Calu3 (cell line): ENCODE measurements at places on chromosomes 12 and 14.

DNA sequence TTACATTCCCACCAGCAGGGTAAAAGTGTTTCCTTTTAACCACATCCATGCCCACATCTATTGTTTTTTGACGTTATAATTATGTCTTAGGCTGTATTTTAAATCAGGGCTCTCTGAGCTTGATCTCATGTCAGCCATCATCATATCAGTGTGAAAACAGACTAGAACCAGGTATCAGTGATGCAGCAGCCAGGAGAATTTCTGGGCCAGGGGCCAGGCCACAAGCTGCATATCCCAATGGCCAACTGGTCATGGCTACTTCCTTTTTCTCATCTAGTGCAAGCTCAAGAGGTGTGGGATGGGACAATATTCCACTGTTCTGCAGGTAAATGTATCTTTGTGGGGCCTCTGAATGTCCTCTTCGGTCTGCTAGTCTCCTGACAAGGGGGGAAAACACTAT, 125.1 kb downstream of the CRADD start:
- no peak for DNase-seq

- no peak for DNase-seq
Measured at GRCh38 chr14:88616697-88617096, 53.9 kb downstream of the ZC3H14 start.

DNA sequence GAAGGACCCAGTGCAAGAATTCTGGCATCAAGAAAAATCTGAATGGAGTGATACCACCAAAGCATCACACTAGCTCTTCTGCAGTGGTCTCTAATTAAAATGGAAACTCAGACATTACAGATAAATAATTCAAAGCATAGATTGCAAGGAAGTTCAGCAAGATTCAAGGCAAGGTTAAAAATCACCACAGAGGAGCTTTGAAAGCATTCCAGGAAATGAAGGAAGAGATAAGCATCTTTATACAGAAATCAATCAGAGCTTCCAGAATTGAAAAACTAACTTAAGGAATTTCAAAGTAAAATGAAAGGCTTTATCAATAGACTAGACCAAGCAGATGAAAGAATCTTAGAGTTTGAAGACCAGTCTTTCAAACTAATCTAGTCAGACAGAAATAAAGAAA, 20.4 kb upstream of the GLIPR1 start:
- DNase-seq: no peak

GRCh38 chr14:101598159-101598558, 36.9 kb downstream of the DIO3 start:
- DNase-seq: no peak

DNA sequence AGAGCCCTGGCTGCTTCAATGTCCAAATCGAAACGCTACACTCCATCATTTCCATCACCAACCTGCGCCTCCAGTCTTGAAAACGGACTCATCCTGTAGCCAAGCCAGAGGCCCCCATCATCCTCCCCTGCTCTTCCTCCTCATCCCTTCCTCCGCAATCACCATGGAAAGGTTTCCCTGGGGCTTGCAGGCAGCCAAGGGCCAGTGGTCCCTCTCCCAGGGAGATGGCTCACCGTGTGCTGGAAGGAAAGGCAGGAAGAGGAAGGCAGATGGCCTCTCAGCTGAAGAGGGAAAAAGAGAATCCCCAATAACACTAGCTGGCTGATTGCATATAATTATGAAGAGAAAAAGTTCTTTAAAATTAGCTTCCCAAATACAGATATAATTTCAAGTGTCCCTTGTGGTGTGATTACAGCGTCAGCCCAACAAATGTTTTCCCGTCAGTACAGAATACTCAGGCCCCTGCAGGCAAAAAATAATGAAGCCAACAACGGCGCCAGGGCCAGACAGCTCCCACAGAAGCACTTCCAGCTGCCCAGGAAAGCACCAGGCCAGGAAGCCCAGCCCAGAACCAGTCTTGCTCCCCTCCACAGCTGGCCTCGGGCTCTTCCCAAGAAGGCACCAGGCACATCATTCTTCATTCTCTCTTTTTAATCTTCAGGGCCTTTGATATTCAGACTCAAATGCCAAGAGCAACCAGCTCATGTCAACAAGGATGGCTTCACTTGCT, 24.7 kb downstream of the ITPK1 start:
- no peak for DNase-seq

GRCh38 chr12:66268562-66268961, 33.7 kb upstream of the HELB start:
- no peak for DNase-seq

DNA sequence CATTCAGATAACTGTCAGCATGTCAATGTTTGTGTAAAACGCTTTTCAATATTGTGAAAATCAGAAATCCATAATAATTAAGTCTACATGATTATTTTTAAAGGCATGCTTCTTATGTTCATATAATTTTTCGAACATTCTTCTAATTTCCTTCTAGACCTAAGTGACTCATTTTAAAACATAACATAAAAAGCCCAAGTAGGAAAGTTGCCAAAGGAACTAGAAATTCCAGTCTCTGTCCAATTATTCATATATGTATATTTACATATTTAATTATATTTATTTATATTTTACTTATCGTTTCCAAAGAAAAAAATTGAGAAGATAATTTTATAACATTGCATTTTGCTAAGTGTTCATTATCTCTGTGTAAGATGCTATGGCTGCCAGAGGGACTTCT, 110.4 kb downstream of the TMTC1 start:
- DNase-seq: no peak

DNA sequence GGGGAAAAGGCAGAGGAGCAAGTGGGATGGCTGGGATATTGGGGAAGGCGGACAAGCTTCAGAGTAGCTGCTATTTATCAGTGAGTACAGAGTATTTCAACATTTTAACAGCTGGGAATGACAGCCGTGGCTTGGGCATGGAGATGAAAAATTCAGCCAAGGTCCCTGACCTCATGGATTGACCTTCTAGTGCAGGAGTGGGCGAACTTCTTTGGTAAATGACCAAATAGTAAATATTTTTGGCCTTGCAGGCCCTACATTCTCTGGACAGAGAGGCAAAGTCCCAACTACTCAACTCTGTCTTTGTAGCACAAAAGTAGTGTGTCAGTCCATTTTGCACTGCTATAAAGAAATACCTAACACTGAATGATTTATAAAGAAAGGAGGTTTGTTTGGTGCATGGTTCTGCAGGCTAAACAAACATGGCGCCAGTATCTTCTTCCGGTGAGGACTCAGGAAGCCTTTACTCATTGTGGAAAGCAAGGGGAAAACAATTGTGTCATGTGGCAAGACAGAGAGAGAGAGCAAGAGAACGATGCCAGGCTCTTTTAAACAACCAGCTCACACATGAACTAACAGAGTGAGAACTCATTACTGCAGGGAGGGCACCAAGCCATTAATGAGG, 33.6 kb downstream of the TMEM233 start:
- DNase-seq: no peak

GRCh38 chr12:101209319-101210302, at the start of gene SLC5A8:
TSS of gene SLC5A8 (minus strand) at chr12:101210238. CDS start at chr12:101209848, 390 bp downstream.
- peak; percentile 37 for DNase-seq

- no peak for DNase-seq
Measured at GRCh38 chr12:91009319-91009950, 4.7 kb upstream of the EPYC start.

DNA sequence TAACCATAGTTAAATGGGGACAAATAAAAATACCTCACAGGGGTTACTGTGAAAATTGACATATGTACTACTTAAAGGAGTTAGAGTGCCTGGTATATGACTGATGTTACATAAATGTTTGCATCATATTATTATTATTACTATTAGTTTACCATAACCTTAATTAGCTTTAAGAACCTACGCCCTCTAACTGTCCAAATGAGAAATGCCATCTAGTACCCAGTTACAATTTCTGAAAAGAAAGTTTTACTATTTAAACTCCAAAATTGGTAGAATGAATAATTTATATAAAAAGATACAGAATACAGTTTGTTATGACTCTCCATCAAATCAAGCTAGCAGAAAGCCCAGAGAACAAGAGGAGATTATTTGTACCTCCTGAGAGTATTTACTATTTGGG, 42.3 kb downstream of the EML5 start:
- DNase-seq: no peak

DNA sequence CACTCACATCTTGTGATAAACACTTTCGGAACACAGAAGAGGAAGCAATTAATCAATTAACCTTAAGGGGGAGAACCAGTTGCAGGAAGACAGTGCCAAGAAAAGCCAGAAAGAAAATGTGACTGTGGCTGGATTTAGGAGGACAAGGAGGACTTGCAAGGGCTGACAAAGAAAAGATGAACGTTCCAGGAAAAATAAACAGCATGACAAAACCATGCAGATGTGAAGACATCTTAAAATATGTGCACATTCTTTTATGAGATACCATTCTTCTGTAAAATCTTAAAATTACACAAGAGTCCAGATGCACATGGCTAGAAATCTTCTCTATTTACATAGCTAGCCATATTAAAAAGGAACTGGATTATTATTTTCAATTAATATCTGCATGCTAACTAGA, 33.4 kb downstream of the KITLG start:
- no peak for DNase-seq

DNA sequence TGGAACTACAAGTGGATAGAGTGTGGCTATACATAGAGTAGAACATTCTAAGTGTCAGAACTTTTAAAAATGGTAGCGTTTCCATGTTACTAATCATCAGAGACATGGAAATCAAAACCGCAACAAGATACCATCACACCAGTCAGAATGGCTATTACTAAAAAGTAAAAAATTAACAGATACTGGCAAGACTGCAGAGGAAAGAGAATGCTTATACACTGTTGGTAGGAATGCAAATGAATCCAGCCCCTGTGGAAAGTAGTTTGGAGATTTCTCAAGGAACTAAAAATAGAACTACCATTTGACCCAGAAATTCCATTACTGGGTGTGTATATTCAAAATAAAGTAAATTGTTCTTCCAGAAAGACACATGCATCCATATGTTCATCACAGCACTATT, 518.6 kb downstream of the NELL2 start:
- no peak for DNase-seq

GRCh38 chr12:2791089-2791488, 3.7 kb upstream of the FKBP4 start:
- DNase-seq: no peak

DNA sequence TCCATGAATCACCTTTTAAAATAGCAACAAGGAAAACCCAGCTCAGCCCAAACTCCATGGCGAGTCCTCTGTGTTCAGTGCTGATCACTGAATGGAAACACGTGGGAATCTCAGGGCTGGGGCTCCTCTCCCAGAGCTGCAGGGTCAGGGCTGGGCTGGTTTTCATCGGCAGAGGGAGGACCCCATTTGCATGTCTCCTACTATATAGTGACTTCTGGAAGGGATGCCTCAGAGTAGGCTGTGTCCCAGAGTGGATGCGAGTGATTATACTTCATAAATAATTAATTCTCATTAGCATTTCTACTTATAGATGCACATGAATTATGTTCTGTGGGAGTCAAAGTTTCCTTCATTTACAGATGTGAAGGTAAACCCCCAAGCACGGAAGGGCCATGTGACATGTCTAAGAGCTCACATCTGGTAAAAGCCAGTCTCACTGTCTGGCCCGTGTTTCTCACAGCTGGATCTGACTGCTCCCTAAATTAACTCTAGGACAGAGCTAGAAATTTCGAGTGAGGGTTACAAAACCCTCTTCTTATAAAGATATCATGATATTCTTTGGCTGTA, 685.0 kb downstream of the TMEM121 start:
- DNase-seq: no peak

DNA sequence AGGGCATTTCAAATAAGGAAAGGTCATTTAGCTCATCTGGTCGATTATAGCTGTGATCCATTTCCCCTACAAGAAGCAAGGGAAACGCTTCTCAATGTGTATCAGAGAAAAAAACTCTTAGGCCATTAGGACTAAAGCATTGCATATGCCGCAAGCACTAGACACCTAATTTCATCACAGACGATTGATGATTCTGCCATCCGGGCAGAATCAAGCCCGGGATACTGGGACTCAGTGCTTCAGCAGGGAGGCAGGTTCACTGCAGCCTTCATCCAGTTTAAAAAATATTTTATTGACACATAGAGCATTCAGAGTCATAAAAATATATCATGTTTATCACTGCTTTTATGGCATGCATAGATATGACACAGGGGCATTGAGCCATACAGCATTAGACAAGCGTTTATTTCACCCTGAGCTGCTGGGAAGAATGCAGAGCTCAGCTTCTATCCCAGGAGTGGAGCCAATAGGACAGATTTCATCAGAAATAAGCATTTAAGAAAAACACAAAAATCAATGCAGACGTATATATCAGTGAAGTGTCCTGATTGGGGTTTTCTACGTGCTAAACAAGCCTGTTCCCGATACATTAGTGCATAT, 806.9 kb downstream of the GALC start:
- no peak for DNase-seq

DNA sequence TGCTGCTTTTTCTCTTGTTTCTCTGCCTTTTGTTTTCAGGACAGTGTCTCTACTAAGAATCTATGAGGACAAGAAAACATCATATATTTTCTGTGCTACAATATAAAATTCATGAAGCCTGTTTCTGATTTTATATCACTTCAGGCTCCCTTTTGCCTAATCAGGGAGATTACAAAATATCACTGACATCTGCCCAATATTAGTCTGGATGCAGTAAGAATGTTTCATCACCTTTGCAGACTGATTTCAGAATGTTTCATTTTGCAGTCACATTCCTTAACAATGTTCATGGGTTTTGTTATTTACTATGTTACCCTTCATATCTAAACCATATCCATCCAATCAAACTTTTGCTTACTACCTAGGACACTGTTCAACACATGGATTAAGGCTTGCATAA, 491 bp upstream of the CLEC6A start:
- no peak for DNase-seq

DNA sequence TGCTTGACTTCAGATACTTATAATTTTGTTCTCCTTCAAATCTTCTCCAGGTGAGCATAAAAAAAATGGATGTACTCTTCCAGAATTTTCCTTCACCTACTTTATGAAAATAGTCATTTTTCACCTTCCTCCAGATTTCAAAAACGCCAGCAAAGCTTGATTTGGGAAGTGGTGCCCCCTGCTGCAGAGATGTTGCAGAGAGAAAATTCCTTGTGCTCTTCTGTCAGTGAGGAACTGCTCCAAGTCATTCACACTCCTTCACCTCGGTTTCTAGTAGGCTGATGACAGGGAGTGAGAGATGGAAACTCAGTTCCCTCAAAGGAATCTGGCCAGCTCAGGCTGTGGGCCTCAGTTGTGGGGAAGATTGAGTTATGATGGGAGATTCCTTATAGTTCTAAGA, 24.2 kb upstream of the RNASE3 start:
- DNase-seq: peak; percentile 17

DNA sequence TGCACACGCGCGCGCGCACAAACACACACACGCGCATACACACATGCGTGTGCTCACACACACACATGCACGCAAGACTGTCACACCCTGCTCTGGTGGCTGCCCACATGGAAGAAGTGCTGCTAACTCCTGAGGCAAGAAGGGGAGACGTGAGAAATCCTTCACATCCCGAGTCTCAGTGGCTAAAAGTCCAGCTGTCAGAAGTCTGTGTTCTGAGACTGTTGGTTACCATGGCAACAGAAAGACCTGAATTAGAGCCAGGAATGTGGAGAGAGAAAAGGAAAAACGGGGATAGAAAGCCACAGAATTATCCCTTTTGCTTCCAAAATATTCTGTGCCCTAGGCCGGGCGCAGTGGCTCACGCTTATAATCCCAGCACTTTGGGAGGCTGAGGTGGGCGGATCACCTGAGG, 71.2 kb downstream of the PPFIBP1 start:
- no peak for DNase-seq
